ENCODE measurements at places on chromosomes 5 and 9.

GRCh38 chr5:34866989-34867471 is 28.1 kb downstream of the TTC23L start:
- DNase-seq, result no peak

DNA sequence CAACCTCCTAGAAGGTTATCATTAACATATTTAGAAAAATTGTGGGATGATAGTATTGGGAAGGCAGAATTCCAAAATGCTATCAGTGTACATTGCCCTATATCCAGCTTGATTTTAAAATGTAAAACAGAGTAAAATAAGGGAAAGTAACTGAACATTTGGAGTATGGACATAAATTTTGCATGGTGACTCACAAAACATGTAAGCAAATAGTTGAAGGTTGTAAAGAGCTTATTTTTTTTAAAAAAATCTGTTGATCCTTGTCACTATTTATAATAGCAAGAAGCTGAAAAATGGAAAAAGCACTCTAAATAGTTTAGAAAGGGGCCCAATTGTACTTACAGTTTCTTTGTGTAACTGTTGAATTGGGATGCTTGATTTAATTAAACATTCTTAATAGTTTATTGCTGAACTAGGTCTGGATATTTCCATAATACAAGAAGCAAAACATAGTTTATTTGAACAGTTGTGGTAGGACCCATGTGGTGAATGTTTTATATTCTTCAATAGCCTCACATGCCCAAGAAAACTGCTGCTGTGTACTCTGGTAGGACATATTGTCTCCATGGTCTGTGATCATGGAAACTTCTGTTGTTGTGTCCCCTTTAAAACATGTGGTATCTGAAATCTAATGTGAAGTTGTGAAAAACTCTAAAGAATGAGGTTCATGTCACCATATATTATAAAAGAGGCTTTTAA is 82.4 kb downstream of the NNT start:
- peak; percentile 40 for DNase-seq

DNA sequence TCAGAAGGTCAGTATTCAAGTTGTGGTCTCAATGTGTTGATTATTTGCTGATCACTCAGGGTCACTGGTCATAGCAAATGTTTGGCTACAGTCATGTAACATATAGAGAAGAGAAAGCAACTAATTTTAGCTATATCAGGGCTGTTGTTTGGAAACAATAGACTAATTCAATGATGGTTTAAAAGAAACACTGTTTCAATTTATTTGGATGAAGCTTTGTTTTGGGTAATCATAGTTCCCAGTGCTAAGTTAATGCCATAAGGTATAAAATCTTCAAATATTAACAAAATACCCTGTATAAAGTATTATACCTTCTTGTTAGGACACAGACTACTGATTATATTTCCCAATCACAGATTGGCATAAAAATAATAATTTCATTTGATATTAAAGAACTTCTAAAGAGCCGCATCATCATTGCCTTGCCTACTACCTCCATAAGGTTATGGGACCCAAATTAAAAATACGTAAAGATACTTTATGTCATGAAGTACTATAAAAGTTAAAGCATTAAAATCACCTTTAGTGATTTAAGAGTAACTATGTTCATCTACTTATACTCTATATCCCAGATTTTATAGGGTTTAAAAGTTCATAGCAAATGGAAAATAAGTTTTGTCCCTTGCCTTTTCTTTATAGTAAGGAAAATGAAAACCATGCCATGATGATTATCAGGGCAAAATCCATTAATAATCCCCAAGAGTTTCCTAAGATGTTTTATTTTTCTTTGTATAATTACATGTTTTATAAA is 6.0 kb downstream of the NR3C1 start:
- no peak for DNase-seq

DNA sequence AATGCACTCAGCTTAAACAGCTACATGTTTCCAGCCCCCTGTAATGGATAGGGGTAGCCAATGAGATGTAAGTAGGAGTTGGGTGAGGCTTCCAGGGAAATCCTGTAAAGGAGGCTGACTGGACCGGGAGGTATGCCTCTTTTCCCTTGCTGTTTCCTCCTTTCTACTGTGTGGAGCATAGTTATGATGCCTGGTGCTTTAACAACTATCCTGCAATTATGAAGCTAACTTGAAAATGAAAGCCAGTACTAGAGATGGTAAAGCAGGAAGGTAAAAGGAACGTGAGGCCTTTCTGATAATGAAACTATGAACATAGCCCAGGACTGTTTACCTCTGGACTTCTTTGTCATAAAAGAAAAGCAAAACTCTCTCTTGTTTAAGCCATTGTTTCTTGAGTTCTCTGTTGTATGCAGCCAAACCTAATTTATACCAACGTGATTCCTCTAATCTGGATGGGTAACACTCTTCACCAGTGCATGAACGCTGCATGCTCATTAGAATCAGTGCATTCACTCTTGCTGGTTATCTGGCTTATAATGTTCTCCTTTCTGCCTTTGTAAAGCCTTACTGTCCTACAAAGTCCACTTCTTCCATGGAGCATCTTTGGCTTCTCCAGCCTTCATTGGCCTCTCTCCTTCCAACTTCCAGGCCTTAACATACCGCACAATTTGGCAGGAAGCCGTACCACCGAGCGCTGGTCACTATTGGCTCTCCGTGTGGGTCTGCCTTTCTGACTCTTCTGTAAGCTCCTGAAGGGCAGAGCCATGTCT is 8.3 kb upstream of the ARHGEF28 start:
- peak; percentile 16 for DNase-seq

DNA sequence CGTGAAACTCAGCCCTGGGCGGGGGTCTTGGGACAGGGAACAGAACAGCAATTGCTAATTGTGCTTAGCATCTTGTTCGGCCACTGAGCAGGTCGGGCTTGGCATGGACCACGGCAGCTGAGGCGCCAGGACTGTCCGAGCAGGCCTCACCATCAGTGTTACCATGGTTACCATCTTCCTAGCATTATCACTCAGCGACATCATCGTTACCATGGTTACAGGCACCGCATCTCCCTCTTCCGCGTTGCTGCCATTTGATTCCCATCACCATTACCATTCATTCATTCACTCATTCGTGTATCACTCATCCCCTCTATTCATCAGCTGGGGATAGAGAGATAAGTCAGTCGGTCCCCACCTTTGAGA is 81.0 kb upstream of the ZBTB43 start:
- no peak for DNase-seq
